NCI-H82 (cell line): ENCODE measurements at places on chromosomes 3 and 15.

- no peak for DNase-seq
These were observed 171.8 kb upstream of the LPP start for GRCh38 chr3:187982142-187982541.

DNA sequence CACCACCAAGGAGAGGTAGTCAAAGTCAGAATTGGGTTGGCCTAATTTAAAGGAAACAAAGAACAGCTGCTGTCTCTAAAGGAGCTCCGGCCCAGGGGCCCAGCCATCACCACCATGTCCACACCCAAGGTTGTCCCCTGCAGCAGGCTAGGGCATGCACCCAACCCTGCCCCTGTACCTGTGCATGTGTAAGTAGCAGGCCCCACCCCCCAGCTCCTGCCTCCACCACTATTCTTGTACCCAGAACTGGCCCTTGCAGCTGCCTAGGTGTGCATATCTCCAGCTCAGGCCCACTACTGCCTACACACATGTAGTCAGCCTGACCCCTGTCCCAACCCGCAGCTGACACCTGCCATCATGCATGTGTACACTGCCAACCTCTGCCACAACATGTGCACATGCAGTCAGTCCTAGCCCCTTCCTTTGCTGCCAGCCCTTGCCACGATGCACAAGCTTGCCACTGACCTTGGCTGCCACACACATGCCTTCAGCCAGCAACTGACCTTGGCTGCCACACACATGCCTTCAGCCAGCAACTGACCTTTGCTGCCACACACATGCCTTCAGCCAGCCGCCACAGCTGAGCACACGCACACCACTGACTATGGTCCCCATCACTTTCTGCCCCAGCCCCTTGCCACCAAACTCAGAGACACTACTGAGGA is 39.7 kb downstream of the FGF12 start:
- no peak for DNase-seq

DNA sequence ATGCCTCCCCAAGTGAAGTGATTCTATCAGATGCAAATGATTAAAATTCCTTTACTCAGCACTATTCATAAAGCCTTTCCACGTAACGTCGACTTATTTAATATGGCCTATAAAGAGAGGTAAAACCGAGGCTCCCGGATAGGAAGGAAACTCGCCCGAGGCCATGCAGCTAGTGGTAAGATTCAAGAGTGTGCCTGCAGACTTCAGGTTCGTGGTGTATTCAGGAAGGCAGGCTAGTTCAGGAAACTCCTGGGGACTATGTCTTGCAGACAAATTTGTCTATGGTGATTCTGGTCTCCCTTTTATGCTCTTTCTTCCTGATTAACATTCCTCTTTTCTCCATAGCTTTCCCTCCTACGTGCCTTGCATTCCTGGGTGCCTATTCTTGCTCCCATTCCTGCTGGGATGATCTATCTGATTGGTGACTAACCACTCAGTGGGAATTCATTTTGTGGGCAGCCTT is 150.7 kb downstream of the SST start:
- no peak for DNase-seq

DNA sequence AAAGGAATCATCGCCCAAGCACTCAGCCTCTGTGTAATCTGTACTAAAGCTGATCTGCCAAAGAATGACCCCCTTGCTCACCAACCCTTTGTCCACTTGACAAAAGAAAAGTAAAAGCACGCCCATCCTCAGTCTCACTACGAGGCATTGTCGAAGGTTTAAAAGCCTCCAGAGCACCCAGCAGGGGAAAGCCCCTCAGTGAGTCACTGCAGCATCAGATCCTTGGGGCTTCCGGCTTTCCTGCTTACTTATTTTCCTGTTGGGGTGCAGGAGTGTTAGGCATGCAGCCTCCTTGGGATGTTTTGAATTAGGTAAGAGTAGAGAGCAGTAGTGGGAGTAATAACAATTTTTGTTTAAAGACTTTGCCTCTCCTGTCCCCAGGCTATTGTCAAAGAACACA is 216.1 kb downstream of the MTHFS start:
- no peak for DNase-seq

DNA sequence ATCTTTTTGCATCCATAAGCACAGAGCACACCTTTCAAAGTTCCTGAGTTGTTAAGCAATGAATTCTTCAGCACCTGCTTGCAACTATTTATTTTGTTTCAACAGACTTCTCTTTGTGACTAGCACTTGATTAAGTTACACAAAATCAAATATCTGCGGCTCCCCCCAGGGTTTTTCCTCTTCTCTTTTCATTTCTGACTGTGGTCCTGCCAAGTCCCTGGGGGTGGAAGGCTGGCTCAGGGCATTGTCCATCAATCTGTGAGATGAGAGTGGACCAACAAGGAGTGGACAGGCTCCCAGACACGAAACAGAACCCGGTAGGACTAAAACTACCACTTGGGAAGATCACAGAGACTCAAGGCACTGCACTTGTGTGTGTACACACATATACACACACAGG is 96.8 kb downstream of the GABRB3 start:
- DNase-seq: no peak

DNA sequence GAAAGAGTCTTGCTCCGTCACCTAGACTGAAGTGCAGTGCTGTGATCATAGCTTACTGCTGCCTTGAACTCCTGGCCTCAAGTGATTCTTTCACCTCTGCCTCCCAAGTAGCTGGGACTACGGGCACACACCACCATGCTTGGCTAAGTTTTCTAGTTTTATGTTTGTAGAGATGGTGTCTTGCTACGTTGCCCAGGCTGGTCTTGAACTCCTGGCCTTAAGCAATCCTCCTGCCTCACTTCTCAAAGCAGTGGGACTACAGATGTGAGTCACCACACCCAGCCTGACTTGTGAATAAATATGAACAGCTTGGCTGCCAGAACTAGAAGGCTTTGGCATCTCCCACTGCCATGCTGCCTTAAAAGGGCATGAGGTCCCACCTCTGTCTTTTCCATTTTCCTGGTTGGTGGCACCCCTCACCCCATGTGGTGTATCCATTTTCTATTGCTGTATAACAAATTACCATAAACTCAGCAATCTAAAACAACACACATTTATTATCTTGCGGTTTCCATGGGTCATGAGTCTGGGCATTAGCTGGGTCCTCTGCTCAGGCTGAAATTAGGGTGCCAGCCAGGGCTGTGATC is 44.3 kb downstream of the PTPRG start:
- DNase-seq: no peak

GRCh38 chr3:30006111-30006510 is 600.3 kb upstream of the TGFBR2 start:
- no peak for DNase-seq

GRCh38 chr3:112799946-112800345 is 46.7 kb downstream of the CD200R1L start:
- DNase-seq: no peak
